ENCODE measurements at places on chromosomes 3 and 15.

- DNase-seq: no peak
These were observed 140.6 kb downstream of the GBE1 start for GRCh38 chr3:81620849-81621248.

- no peak for DNase-seq
These were observed 20.7 kb upstream of the PROK2 start for GRCh38 chr3:71805691-71806090.

DNA sequence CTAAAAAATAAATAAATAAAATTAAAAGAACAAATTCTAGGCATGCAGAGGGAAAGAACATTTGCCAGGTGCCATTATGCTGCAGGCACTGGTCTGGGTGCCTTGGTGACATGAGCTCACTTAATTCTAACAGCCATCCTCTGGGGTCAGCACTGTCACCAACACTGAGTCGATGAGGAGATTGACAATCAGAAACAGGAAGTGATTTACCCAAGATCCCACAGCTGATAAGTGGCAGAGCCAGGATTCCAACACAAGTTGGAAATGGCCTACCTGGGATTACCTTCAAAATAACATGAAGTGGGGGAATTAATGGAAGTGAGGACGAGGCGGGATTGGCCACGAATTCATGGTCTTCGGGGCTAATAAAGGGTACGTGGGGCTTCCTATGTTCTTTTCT lies 3.6 kb downstream of the PLIN1 start:
- DNase-seq: no peak

- no peak for DNase-seq
These were observed 470.2 kb upstream of the TPRG1 start for GRCh38 chr3:188701485-188701969.

GRCh38 chr3:31352331-31352730 lies 180.4 kb upstream of the STT3B start:
- DNase-seq: no peak

GRCh38 chr15:84878504-84878903 lies 6.0 kb upstream of the SLC28A1 start:
- peak; percentile 54 for DNase-seq

GRCh38 chr15:71228403-71228802 lies 113.1 kb downstream of the THSD4 start:
- DNase-seq: no peak

DNA sequence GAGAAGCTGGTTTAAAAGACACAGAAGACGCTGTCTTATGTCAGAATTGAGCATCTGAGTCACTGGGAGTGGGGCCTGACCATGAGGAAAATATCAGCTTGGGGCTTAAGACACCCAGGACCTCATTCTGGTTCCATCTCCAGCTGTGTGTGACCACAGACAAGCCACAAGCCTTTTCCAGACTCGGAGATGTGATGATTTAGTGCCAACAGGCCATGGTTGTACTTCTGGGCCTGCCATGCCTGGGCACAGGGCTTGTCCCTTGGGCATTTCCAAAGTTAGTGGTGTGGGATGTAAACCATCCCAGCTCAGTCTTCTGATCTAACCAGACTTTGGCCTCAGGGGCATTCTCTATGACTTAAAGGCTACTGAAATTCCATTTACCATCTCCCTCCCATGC lies 269.8 kb downstream of the RYR3 start:
- no peak for DNase-seq

DNA sequence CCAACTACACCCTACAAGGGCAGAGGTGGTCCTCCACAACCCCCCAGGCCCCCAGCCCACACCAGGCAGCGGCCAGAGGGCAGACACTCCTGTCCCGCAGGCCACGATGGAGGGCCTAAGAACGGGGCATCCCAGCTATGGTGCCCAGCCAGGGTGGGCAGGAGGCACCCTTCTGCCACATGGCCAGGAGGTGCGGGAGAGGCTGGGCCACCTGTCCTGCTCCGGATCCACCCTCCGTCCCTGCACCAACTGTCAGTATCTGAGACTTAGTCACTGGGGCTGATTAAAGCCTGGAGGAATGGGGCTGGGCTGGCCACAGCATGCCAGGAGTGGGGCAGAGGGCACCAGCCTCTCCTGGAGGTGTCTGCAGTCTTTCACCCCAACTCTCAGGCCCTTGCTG lies 37.9 kb downstream of the TNK2 start:
- no peak for DNase-seq

DNA sequence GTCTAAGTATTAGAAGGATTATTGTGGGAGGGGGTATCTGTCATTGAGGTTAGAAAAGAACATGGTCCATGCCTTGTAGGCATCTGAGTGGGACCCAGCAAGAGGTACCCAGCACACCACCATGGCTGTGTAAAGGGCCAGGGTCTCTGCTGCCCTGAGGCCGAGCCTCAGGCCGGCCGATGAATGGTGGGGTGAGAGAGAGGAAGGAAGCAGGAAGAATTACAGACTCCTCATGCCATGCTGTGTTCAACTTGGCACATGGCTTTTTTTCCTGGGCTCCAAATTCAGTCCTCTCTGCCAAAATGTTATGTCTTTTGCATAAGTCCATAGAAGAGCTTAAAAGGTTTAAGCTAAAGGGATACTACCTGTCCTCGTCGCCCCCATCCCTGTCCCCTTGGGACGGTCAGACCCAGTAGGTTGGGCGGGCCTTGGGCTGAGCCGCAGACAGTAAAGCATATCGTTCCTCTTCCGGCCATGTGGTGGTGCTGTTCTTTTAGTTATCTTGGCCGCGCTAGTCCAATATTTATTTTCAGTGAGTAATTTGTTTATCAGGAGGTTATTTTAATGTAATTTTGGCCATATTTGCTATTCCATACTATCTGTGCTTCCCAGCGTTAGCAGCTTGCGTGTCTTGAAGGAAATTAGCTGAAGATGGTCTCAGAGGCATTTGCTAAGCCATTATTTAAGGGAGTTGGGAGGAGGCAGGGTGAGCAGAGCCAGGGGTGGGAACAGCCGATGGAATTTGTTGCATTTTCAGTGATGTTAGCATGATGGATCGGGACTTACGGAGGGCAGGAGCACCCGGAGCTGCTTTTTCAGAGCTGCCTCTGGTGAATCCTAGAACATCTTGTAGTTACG lies 152.4 kb downstream of the AGBL1 start:
- DNase-seq: peak; percentile 57

- DNase-seq: no peak
These were observed 80.6 kb downstream of the FBXL22 start for GRCh38 chr15:63677778-63678177.

GRCh38 chr3:134998158-134998557 lies 203.1 kb downstream of the EPHB1 start:
- no peak for DNase-seq

DNA sequence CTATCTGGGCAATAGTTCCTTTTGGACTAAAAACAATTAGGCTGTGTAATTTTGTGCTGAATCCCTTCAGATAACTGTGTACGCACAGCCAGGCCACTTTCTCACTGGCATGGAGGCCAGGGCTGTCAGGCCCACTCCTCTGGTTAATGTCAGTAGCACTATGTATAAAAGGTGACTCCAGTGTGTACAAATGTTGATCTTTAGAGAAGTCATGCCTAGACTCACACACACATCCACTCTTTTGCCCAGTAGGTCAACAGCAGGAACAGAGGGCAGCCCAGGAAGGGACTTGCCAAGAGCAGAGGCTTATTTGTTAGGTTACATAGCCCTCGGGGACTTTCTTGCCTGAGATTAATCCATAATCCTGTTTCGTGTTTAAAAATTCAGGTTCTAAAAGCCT lies 416.6 kb upstream of the WNT5A start:
- DNase-seq: no peak

- DNase-seq: no peak
These were observed 1464.5 kb downstream of the ZPLD1 start for GRCh38 chr3:103899328-103899727.

GRCh38 chr15:48717458-48717857 lies 71.9 kb upstream of the FBN1 start:
- no peak for DNase-seq

DNA sequence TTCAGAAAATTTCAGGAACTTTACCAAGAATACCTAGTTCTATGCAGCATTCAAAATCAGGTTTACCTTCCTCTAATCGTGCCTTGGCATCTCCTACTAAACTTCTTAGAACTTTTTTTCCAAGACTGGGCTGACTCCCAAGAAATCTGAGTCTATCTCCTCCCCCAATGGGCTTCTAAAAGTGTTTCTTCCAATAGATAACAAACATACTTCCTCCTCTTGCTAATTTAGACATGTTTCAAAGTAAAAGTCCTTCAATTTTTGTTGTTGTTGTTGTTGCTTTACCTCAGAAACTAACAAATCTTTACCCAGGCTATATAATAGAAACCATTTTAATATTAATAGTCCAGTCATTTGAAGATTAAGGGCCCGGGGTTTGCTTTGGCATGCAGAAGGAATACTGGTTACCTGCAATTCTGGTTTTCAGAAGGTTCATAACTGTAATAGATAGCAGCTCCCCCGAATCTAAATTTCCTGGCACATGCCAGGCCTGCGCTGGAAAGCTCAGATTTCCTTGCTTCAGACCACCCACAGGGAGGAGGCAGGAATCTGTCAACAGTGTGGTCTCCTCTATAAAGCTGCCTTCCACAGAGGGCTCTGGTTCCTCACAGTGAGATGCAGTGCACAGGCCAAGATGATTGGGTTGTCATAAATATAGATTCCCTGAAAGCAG lies 188.7 kb downstream of the THRB start:
- DNase-seq: peak; percentile 55

DNA sequence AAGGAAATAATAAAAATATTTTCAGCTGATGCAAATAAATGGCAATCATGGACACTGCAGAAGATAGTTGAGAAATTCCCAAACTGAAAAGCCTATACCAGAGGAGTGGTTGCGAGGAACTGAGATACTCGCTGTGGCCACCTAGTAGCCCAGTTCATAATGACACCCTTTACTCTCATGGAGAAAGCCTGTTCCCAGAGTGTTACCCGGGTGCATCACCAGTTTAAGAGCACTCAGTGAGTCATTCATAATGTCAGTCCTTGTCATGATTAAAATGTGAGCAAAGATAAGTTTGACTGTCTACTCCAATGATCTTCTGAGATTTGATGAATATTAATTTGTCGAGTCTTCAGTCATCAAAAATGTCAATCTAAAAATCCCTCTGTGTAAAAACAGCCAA lies 138.4 kb upstream of the LRRC3B start:
- DNase-seq: peak; percentile 42

DNA sequence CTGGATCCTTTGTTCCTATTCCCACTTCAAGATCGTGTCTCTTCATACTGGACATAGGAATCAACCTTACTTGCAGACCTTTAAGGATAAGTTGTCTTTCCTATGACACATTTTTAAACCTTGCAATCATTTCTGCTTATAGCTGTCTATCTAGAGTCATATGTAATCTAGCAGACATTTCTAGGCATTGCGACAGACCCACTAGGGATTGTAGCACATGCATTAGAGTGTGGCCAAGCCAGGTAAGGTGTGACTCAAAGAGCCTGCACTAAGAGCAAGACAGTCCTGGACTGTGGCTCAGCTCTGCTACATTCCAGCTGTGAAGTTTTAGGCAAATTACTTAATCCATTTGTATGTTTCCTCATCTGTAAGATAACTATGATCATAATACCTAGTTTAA lies 38.8 kb upstream of the BFSP2 start:
- peak; percentile 42 for DNase-seq

DNA sequence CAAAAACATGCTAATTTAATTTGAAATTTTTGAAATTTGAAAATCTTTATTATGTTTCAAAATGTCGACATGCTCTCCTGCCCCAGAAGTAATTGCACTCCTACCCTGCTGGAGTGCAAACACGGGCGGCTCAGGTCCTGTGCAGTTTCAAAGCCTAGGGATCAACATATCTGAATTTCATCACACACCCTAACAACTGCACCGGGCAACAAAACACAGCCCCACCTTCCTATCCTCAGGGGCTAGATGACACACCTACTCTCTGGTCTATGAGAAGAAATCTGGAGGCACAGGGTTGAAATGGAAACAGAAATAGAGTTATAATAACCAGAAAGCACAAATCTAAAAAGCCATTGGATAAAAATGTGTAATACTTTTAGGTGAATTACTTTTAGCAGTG lies 61.4 kb downstream of the BFSP2 start:
- peak; percentile 30 for DNase-seq

- DNase-seq: no peak
These were observed 66.2 kb downstream of the FEM1B start for GRCh38 chr15:68343579-68344225.

DNA sequence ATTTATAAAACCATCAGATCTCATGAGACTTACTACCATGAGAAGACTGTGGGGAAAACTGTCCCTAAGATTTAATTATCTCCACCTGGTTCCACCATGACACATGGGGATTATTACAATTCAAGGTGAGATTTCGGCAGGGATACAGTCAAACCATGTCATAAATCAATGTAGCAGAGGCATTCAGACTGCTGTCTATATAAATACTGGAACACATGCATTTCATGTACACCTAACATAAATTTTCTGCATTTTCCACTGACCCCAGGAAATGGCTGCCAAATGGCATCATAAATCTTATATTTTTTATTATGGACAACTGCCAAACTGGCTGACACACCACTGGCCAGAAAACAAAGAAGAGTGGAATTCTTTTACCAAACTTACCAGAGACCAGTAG lies 755.1 kb upstream of the EPHA6 start:
- no peak for DNase-seq

DNA sequence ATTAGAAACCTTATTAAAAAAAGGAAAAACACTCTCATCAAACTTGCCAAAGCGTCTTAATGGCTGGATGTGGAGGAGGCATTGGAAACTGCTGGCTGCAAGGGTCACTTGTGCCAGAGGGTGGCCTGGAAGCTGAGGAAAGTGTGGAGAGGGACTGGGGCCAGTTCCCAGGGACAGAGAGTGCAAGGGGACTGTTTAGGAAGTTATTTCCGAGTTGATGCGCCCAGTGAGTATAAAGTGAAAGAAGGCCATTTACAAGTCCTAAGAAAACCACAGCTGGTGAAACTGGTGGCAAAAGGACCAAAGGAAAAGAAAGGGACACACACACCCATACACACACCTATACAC lies 7.2 kb upstream of the KCTD6 start:
- DNase-seq: no peak

DNA sequence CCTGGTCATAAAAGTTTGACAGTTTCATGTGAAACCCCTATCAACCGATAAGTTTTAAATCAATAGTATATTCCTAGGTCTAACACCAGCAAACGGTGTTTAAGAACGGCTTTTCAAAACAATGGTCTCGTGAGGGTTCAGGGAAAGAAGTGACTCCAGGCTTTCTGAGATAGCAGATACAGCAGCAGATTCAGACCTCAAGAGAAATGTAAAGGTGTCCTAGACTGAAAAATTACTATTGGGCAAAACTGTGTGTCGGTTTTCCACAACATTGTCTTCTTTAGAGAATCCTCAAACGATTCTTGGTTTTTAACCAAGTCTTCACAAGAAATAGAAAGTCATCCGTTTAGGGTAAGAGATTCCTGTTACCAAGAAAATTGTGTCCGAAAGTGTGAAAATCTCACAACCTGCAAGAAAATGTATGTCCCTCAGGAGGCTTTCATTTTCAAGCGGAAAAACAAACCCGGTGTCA lies 1.2 kb downstream of the SETD2 start:
- peak; percentile 20 for DNase-seq

GRCh38 chr3:10334459-10334858 lies 13.5 kb upstream of the SEC13 start:
- DNase-seq: no peak

GRCh38 chr3:45746777-45747622 lies 49.3 kb downstream of the SLC6A20 start:
- DNase-seq: no peak

GRCh38 chr15:49151831-49152230 lies 3.6 kb downstream of the COPS2 start:
- DNase-seq: no peak
